Stimulated activated CD8-positive, alpha-beta memory T cell treated with anti-CD3 and anti-CD28 coated beads, Interleukin-15, amount 100 ng/mL, for 48 hours (primary cell): ENCODE measurements at places on chromosomes 12 and 14.

DNA sequence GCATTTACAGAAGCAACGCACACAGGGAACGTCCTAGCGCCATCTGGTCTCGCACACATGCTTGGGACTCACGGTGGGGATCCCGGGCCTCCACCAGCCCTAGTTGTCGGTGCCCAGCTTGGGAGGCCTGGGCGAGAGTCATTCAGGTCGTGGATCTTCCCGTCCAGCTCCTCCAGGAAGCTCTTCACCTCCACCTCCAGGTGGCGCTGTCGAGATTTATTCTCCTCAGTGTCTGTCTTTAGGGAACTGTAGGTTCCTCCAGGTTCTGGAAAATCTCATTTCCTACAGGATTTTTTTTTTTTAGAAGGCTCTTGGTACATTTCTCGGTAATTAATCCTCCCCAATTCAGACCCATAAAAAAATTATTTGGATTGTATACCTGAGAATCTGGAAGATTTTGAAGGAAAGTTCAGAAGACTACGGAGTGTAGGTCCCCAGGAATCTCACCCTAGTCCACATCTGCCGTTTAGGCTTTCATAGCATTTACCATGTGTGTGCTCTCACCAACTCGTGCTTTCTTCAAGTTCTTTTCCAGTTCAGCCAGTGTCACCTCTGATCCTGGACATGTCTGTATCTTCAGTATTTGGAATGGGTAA lies 910.0 kb downstream of the TMEM121 start:
- DNase-seq: peak; percentile 37

GRCh38 chr12:128083132-128083729 lies 183.7 kb upstream of the TMEM132C start:
- no peak for DNase-seq

DNA sequence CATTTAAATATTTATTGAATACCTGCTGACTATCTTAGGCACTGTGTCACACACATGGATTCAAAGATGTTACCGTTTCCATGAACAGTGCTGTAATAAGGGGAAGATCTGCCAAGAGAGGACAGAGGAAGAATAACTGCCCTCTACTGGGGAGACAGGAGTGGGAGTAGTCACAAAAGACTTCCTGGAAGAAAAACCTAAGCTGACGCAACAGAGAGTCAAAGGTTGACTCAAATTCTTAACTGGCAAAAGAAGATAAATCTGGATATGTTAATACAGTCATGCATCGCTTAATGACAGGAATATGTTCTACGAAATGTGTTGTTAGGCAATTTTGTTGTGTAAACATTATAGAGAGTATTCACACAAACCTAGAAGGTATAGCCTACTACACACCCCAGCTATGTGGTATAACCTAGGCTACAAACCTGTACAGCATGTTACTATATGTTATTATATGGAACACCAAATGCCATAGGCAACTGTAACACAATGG lies 51.5 kb downstream of the DCAF5 start:
- DNase-seq: no peak

DNA sequence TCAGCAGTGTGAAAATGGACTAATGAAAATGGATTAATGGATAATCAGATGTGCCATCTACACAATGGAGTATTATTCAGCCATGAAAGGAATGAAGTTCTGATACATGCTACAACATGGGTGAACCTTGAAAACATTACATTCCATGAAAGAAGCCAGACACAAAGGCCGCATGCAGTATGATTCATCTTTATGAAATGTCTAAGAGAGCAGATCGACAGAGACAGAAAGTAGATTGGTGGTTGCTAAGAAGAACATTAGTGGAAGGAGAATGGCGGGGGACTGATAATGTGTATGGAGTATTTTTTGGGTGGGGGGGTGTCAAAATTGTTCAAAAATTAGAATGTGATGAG lies 47.3 kb downstream of the PRKAB1 start:
- no peak for DNase-seq

- no peak for DNase-seq
Observed at GRCh38 chr12:29208060-29208459, 59.0 kb downstream of the FAR2 start.

GRCh38 chr12:115401761-115402160 lies 717.8 kb upstream of the TBX3 start:
- no peak for DNase-seq

GRCh38 chr14:73238424-73238852 lies 1.1 kb downstream of the PAPLN start:
- no peak for DNase-seq

DNA sequence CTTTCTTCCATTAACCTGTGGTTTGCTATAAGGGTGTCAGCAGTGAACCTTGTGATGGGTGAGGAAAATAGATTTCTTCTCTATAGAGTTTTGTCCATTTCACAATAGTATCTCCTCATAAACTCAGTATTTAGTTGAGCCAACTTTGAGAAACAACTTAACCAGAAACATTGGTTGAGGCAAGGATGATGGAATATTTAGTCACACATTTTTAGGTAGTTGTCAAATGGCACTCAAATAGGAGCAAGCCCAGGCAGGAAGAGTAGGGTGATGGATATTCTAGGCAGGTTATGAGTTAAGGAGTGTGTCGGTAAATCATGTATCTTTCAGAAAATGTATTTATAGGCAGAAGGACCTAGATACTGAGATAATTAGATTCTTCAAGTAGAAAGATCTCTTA lies 1267.6 kb downstream of the SLC16A7 start:
- DNase-seq: no peak

- DNase-seq: no peak
Observed at GRCh38 chr12:83157604-83158003, 470.9 kb downstream of the TMTC2 start.

DNA sequence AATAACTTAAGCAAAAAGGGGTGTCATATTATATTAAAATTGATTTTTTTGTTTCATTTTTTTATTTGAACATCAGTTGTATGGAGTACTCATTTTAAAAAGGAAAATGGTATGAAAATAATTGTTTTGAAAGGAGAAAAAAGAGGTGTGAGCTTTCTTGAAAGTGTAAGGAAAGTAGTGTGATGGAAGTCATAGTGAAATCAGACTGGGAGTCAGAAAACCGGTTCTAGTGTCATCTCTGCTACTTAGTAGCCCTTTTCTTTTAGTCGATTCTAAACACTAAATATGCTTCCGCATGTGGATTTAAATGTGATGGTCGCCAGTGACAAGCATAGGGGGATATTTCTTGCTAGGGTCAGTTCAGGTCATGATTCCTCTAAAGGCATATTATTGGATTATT lies 1.8 kb upstream of the DYRK2 start:
- DNase-seq: no peak

- DNase-seq: no peak
Observed at GRCh38 chr14:35701531-35701930, 107.6 kb downstream of the RALGAPA1 start.

DNA sequence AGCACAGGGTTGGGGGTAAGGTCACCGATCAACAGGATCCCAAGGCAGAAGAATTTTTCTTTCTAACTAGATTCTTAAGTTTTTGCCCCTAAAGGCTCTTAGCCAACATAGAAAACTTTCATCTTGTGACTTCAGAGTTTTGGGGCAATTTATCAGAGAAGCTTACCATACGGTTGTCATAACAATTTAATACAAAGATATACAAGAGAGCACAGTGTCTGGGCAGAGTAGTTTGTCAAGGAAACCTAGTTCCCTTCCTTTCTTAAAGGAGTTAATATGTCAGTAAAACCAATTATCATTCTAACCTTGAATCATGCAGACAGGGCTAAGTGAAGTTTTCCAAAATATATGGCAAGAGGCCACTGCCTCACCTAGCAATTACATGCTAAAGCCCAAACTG lies 18.4 kb downstream of the NR2C1 start:
- DNase-seq: no peak

DNA sequence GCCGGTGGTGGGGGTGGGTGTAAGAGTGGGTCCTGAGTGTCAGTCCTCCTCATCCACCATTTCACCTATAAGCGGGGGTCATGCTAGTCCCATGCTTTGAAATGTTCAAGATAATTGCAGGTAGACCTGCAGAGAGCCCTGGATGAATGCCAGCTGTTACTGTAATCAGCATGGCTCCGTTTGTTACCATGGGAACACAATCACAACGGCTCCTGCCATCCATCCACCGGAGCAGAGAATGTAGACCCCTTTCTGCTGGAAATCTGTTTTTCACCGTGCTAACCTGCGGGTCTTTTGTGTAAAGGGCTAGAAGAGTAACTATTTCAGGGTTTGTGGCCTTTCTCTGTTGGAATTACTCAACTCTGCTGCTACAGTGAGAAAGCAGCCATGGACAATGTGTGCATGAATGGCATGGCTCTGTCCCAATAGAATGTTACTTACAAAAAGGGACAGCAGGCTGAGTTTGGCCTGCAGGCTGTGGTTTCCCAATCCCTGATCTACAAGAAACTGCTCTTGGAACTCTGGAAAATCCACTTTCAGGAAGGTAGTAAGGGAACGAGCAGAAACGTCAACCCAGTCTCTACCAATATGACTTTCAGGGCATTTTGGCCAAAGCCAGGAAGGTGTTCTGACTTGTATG lies 36.1 kb downstream of the KCTD10 start:
- DNase-seq: no peak

DNA sequence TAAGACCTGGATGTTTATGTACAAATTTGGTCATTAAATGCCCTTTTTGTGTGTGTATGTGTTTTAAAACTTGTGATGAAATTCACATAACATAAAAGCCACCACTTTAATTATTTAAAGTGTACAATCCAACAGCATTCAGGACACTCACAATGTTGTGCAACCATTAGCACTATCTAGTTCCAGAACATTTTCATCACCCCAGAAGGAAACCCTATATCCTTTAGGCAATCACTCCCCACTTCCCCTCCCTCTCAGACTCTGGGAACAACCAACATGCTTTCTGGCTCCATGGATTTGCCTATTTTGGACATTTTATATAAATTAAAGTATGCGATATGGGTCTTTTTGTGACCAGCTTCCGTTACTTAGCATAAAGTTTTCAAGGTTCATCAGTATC lies 124.6 kb downstream of the TTC7B start:
- DNase-seq: no peak

DNA sequence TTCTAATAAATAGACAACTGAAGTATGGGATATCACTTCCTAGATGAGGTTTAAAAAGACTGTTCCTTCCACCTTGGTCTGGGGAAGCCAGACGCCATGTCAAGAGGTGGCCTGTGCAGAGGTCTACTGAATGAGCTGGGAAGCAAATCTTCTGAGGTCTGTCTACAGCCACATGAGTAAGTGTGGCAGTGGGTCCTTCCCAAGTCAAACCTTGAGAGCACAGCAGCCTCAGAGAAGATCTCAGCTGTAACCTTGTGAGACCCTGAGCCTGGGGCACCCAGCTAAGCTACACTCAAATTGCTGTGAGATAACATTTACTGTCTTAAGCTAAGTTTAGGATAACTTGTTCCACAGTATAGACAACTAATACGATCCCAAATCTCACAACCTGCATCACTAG lies 20.2 kb downstream of the NDUFA12 start:
- no peak for DNase-seq

- DNase-seq: no peak
Observed at GRCh38 chr14:65431951-65432350, 19.4 kb downstream of the FUT8 start.
